ENCODE measurements at places on chromosomes 2 and 18. TPM values are rescaled to one million over a fixed set of nuclear protein-coding genes. Genes with fewer than 3 reads are reported as not detected.

- no peak for DNase-seq
- H3K27me3 ChIP-seq, result no peaks in the 10 kb centered on the region
- H3K4me3 ChIP-seq, result no peak overlapping the region
- no peak overlapping the region for H3K27ac ChIP-seq
- H3K4me1 ChIP-seq, result no peaks in the 10 kb centered on the region
Observed at GRCh38 chr2:138767101-138767500, 13.1 kb downstream of the NXPH2 start.

The POTEI gene
- not detected for polyA plus RNA-seq

DNA sequence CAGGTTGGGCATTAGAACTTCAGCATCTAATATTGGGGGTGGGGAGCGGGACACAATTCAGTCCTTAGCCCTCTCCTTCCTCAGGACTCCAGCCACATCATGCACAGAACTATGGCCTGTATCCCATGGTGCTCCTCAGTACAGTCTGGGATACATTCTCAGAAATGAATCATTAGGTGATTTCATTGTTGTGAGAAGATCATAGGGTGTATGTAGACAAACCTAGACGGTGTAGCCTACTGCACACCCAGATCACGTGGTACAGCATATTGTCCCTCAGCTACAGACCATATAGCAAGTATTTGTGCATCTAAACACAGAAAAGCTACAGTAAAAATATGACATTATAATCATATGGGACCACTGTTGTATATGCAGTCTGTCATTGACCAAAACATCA, 23.2 kb upstream of the IMP4 start:
- no peak for DNase-seq
- H3K4me3 ChIP-seq, result no peak overlapping the region
- H3K27me3 ChIP-seq, result peaks cover 23% of the 10 kb centered on the region
- H3K27ac ChIP-seq, result no peak overlapping the region
- H3K4me1 ChIP-seq, result no peaks in the 10 kb centered on the region
- H3K36me3 ChIP-seq, result no peaks in the 10 kb centered on the region

The CPO gene
- 0.59 TPM for polyA plus RNA-seq

GRCh38 chr2:240624950-240625621, at the start of gene GPR35:
GPR35 (plus strand) TSS chr2:240625480; CDS start chr2:240629953, 4,473 bp downstream.
- DNase-seq, result no peak
- no peaks in the 10 kb centered on the region for H3K27me3 ChIP-seq
- H3K27ac ChIP-seq, result no peak within 1 kb of the TSS
- no peaks in the 10 kb centered on the region for H3K4me1 ChIP-seq
- H3K4me3 ChIP-seq, result no peak within 1 kb of the TSS

DNA sequence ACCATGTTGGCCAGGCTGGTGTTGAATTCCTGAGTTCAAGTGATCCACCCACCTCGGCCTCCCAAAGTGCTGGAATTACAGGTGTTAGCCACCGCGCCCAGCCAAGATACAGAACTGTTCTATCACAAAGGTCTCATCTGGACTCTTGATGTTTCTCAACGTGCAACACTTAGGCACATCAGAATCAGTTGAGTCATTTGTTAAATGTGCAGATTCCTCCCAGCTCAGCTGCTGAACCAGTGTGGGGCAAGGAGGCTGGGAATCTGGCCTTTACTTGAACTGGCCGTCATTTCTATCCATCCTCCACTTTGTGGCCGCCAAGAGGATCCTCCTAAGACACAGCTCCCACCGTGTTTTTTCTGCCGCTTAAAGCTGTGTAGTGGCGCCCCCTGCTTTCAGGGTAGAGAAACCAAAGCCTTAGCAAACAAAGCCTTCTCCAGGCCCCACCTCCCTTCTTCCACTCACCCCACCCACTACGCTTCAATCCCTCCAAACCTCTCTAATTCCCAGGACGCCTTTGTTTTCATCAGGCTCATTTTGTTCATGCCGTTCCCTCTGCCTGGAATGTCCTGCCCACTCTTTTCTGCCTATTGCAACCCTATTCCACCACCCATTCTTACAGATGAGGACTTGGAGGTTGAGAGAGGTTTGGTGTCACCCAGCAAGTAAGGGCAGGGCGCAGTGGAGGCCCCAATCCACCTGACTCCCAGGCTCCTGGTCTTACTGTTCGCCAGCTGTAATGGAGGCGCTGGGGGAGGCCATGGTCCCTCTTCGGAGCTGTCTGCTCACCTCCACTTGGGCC, 776 bp upstream of the SPEG start:
- H3K4me3 ChIP-seq, result peak overlapping the region; percentile 46
- no peak for DNase-seq

GRCh38 chr18:51540562-51540961, 343.1 kb upstream of the MEX3C start:
- no peak for DNase-seq
- no peaks in the 10 kb centered on the region for H3K27me3 ChIP-seq
- no peaks in the 10 kb centered on the region for H3K4me1 ChIP-seq
- no peaks in the 10 kb centered on the region for H3K36me3 ChIP-seq
- H3K4me3 ChIP-seq, result no peak overlapping the region

The CTNNA2 gene
- polyA plus RNA-seq, result 0.09 TPM

GRCh38 chr18:45133276-45133675, 452.6 kb downstream of the SETBP1 start:
- H3K27me3 ChIP-seq, result no peaks in the 10 kb centered on the region

DNA sequence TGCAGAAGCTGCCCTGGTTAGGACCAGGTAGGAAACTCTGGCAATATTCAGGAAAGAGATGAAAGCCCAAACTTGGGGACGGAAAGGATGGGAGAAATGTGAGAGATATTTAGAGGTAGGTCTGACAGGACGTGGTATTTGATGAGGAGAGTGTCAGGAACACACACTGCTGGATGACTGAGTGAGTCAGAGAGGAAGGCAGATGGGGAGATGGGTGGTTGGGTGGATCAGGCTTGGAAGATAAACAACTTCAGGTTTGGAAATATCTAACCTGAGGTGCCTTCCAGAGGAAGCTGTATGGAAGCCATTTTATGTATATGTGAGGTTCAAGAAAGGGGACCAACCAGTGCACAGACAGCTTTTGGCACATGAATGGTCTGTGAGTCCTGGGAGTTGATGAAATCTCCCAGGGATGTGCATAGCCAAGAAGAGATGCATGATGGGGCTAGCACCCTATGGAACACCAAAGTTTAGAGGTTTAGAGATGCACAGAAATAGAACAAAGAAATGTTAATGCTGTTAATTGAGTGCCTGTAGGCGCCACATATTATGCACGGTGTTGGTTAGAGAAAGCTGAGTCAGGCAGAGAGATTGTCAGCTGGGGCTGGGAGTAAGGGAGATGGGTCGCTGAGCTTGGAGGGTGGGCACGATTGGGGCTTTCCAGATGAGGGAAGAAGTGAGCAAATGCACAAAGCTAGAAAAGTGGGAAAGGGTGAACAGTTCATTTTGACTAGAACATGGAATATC, 101.0 kb downstream of the VIT start:
- H3K4me1 ChIP-seq, result no peaks in the 10 kb centered on the region
- no peaks in the 10 kb centered on the region for H3K27me3 ChIP-seq
- no peak overlapping the region for H3K27ac ChIP-seq

- no peak overlapping the region for H3K4me3 ChIP-seq
- H3K27ac ChIP-seq, result no peak overlapping the region
- peaks cover 50% of the 10 kb centered on the region for H3K27me3 ChIP-seq
Observed at GRCh38 chr2:239775623-239776435, 249.3 kb downstream of the NDUFA10 start.

GRCh38 chr2:188293601-188294351, 2.1 kb downstream of the GULP1 start:
- H3K27ac ChIP-seq, result peak overlapping the region; percentile 0
- no peaks in the 10 kb centered on the region for H3K36me3 ChIP-seq
- peaks cover 34% of the 10 kb centered on the region for H3K27me3 ChIP-seq
- peak; percentile 59 for DNase-seq
- H3K4me1 ChIP-seq, result no peaks in the 10 kb centered on the region

GRCh38 chr2:30527411-30527810, 80.4 kb downstream of the LCLAT1 start:
- H3K4me1 ChIP-seq, result peaks cover 6% of the 10 kb centered on the region
- H3K27me3 ChIP-seq, result no peaks in the 10 kb centered on the region
- H3K27ac ChIP-seq, result no peak overlapping the region
- no peaks in the 10 kb centered on the region for H3K36me3 ChIP-seq

DNA sequence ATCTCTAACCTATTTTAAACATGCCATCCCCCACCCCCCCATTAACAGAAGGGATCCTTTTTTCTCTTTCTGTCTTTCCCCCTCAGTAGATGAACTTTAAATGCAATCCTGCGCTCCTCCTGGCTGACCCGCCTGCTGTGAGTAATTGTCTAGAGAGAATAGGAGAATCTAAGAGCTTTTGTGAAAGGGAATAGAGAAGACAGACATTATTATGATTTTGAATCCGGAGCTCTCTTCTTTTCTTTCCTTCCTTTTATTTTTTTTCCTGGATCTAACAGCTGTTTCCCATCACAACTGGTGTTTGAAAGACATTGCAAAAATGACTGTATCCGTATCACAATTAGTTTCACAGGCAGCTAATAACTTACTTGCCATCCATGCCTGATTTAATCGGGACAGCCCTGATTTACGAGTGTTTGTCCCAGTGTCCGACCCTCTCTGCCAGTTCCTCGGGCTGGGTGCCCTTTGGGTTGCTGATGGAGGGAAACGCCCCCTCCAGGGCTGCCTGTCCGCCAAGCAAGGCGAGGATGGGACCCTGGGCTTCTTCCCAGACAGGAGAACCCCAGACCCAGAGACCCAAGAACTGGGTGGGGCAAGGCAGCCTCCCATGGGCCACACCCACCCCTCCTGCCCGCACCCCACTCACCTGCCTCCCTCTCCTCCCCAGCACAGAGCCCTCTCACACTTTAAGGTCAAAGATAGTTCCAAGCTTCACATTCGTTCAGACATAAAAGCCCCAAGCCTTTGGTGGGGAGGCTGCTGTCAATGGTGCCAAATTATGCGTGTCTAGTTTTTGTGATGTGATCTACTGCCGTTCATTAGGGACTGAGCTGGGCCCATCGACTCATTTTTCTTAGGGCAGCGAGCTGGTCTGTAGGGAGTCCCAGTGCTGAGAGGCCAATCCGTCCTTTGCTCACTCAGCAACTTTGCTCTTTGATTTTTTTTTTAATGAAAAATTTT, 231.7 kb downstream of the ZNF516 start:
- no peak for DNase-seq
- H3K27me3 ChIP-seq, result no peaks in the 10 kb centered on the region
- H3K4me3 ChIP-seq, result no peak overlapping the region
- no peaks in the 10 kb centered on the region for H3K36me3 ChIP-seq
